ENCODE measurements at places on chromosomes 12 and 14.
A peak's percentile ranks its signal among the peaks of the same experiment; 100 is the strongest.

GRCh38 chr14:55665067-55665675 is 85.2 kb downstream of the KTN1 start:
- DNase-seq = no peak

DNA sequence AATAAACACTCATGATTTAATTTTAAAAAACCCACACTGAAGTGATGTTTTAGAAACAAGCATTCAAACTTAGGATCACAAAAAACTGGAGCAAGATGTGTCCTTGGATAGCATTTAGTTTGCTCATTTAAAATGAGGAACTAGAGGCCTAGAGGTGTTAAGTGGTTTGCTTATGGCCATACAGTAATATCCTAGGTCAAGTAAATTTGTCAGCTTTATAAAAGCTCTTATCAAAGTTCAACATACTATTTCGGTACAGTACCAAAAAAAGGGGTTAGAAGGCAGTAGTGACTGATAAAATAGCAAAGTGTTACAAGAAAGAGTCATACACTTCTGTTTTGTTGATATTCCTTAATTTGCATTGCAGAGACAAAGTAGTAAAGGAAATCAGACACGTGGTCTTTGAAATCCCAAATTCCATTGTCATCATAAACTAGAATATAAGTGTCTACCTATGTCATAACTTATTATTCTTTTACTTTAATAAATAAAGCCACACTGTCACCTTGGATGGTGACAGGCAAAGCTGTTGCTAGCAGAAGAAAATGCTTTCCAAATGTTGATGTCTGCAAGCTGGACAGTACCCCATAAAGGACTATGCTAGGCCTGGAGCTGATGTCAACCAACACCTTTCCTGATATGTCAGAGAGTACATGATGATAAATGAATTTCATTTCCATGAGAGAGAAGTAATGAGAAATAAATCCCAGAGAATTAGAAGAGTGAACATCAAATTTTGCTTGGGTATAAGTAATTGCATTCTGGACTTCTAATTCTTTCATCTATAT is 17.6 kb upstream of the SRP54 start:
- DNase-seq = no peak

GRCh38 chr12:3533703-3534386 is 42.8 kb downstream of the PRMT8 start:
- DNase-seq = peak; percentile 5

- no peak for DNase-seq
Observed at GRCh38 chr14:65282896-65283253, 129.7 kb upstream of the FUT8 start.

DNA sequence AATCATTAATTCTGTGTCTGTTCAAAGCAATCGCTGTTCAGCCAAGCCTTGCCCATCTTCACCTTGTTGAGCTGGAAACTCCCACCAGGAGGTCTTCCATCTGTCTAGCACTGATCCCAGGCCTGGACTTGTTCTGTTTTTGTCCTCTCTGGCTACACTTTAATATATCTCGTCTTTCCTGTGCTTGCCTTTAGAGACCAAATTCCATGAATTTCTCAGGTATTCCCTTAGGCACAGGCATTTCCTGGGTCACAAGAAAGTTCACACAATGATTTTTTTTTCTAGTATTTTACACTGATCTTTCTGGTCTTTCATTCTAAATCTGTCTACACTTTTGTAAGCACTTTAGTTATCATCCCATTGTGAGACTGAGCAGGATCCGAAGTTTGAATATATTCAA is 116.4 kb upstream of the CCND2 start:
- no peak for DNase-seq

- no peak for DNase-seq
Observed at GRCh38 chr12:53975064-53975471, 314 bp upstream of the HOTAIR start.

DNA sequence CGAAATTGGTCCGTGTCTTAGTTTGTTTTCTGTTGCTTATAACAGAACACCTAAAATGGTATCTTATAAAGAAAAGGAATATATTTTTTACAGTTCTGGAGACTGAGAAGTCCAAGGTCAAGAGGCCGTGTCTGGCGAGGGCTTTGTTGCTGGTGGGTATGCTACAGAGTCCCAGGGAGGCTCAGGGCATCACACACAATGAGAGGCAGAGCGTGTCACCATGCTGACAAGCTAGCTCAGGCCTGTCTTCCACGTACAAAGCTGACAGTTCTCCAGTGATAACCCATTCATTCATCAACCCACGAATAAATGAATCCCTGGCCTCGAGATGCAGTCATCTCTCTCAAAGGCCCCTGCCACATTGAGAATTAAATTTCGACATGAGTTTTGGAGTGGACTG is 56.7 kb upstream of the AEBP2 start:
- no peak for DNase-seq

DNA sequence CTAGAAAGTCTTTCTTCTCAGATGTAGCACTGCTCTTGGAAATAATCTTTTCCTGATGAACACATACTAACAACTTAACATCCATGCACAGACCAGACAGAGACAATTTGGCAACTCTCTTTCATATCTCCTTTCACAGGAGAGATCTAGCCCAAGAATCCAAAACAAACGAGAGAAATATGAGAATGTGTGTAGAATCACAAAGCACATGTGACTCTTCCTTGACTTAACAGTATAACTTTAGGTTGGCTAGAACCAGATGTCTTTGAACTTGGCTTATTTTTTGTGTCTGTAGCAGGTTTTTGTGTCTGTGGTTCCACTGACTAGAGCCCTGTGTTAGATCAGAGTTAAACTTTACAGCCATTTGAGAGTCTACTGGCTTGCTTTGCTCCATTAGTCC is 114.2 kb downstream of the STXBP6 start:
- DNase-seq = no peak

GRCh38 chr12:99605-100004 is 33.0 kb downstream of the IQSEC3 start:
- no peak for DNase-seq

DNA sequence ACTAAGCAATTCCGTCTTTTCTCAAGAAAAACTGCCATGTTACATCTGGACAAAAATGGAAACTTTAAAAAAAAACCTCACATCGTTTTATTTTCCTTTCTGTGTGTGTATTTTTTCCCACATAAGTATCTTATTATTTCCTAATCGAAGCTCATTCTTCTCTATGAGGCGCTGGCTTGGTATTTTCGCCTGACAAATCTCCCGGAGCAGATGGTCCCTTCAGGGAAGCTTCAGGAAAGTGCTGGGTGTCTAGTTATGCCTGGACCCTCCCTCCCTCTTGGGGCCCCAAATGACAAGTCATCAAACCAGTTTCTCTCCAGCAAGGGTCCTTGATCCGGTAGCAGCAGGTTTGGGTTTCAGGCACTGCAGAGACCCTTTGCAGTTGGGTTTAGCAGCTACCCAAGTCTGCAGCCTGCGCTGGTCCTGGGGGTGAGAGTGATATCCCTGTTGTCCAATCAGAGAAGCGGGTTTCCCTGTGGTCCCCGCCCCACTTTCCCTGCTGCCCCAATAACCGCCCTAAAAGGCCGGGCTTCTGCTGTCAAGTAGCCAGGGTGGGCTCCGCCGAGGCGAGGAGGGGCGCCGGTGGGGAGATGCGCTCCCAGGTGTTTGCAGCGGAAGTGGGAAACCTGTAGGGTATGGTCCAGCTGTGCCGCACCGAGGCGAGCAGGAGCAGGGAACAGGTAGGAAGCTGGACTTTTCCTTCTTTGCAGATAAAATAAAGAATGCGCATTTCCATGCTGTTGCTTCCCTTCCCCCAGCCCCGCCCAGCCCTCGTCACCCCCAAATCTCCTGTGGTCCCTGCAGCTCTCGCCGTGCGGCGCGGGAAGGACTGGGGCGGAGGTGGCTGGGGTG is at the start of gene CNTN1:
TSS of gene CNTN1 (plus strand) at position 527 of the 852 bp plus-strand sequence.
- DNase-seq = no peak

DNA sequence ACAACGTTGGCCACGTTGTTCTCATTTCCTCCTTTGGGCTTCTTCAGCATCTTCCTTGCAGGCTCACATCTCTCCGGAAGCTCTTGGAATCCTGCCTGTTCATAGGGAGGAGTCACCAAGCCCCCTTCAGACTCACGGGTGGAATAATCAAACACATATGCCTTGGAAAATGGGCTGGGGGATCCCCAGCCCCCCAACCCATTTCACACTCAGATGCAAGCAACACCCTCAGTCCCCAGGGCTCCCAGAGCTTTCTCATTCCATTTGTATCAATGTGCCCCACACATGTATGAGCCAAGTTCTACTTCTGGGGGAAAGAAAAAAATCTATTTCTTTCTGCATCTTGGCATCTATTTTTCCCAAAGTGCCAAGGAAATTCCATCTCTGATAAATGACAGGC is 33.1 kb downstream of the WSCD2 start:
- DNase-seq = no peak

- peak; percentile 93 for DNase-seq
Observed at GRCh38 chr12:124568431-124569374, 1.3 kb upstream of the NCOR2 start.

DNA sequence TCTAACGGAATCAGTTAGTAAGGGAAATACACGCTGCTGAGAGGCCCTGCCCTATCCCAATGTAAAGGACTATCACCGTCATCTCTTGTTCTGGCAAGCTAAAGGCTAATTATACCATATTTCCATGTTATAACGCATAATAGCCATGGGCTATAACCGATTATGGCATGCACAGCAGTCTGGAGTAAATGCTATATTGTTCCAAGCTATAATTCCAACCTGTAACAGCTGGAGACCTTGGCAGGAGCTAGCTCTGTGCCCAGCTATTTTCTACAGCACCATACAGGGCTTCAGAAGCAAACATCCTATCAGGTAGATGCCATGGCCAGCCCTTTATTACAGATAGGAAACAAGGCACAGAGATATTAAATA is 26.3 kb downstream of the SYNE3 start:
- no peak for DNase-seq

DNA sequence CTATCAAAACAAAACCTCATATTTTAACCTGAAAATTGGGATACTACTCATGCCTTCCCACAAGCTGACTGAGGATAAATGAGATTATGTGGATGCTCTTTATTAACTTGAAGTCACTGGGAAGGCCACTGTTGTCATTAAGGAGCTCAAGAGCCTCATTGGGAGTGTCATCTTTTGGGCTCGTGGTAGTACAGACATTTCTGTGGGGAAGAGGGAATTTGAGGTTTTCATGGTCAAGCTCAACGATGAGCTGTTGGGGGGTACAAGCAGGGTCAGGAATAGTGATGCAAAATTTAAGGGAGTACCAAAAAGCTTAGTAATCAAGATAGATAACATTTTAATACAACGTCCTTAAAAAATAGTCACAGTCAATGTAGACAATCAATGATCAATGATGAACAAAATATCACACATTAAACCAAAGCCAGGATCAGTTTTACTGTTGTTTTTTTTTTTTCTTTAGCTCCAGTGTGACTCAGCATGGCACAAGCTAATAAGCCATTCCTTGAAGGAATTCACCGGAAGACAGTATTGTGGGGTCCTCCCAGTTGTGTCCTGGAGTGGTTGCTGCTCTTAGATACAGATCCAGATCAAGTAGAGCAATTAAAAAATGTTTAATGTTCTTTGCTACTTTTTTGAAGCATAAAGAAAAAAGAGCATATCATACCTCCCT is 130.9 kb downstream of the C12orf75 start:
- DNase-seq = no peak

DNA sequence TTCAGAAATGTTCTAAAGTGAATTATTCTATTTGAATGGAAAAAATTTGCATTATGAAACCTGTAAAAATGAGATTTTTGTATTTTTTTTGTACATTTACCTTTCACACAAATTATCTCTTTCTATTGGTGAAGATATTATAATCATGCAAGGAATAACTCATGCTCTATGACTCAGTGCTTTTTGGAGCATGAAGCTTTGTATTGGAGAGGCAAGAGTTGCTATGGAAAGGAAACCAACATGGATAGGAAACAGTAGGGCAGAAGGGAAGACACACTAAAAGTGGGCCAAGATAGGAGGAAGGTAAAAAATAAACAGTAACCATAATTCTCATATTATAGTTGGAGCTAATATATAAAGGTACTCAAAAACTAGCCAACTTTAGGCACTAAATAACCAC is 79.0 kb downstream of the PLCZ1 start:
- DNase-seq = no peak

DNA sequence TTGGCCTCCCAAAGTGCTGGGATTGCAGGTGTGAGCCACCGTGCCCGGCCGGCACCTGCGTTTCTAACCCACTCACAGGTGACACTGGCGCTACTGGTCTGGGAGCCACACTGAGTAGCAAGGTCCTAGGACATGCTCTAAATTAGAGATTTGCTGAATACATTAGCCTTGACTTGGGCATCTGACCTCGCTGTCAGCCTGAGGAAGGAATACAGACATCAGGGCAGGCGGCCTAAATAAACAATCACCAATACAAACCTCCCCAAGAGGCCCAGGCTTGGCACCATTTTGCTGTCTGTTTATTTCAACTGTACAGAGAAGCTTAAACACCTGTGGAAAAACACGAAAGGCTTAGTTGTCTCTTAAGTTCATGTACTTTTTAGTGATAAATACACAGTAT is 27.5 kb downstream of the P2RX4 start:
- DNase-seq = no peak

GRCh38 chr12:49744363-49744885 is 3.1 kb downstream of the TMBIM6 start:
- no peak for DNase-seq

GRCh38 chr12:106066051-106066705 is 72.6 kb downstream of the NUAK1 start:
- no peak for DNase-seq

DNA sequence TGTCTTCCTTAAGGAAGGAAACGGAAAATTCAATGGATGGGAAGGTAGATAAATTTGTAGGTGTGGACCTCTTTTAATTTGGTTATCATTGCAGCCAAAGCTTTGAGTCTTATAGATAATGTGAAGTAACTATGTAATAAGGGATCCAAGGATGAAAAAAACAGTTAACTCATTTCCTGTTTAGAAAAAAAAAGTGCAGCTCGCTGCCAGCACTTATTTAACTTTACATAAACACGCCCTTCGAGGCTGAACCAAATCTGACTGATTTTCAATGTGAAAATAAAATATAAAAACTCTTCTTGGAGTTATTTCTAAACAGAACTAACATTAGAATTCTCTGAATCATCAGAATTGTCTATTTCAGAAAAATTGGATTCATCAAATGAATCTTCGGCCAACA is 7.0 kb downstream of the NUBPL start:
- DNase-seq = no peak

GRCh38 chr14:65433157-65433556 is 20.6 kb downstream of the FUT8 start:
- no peak for DNase-seq

GRCh38 chr14:61609884-61610283 is 85.4 kb upstream of the HIF1A start:
- DNase-seq = no peak

DNA sequence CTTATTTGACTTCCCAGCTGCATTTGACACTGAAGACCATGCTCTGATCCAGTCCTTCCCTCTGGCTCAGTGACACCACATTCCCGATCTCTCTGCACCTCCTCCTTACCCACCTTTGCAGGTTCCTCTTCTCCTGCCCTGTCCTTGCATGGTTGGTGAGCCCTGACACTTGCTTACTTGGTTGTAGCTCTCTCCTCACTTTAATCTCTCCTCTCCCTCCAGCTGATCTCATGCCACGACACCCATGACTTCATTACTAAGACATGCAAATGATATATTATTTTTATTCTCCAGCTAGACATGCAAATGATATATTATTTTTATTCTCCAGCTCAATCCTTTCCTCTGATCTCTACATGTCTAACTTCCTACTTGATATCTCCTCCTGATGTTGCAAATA is at the start of gene SERPINA9:
TSS of gene SERPINA9 (minus strand) at position 175 of the 400 bp plus-strand sequence. CDS start 6,357 bp downstream, outside the sequence.
- DNase-seq = no peak
